GM20000 (cell line): ENCODE measurements at places on chromosomes 1 and 21.

DNA sequence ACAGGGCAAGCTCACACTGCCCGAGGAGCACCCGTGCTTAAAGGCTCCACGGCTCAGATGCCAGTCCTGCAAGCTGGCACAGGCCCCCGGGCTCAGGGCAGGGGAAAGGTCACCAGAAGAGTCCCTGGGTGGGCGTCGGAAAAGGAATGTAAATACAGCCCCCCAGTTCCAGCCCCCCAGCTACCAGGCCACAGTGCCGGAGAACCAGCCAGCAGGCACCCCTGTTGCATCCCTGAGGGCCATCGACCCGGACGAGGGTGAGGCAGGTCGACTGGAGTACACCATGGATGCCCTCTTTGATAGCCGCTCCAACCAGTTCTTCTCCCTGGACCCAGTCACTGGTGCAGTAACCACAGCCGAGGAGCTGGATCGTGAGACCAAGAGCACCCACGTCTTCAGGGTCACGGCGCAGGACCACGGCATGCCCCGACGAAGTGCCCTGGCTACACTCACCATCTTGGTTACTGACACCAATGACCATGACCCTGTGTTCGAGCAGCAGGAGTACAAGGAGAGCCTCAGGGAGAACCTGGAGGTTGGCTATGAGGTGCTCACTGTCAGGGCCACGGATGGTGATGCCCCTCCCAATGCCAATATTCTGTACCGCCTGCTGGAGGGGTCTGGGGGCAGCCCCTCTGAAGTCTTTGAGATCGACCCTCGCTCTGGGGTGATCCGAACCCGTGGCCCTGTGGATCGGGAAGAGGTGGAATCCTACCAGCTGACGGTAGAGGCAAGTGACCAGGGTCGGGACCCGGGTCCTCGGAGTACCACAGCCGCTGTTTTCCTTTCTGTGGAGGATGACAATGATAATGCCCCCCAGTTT is 1.3 kb downstream of the CELSR2 start:
- DNase-seq, result peak; percentile 31

GRCh38 chr1:221032637-221033280 is 153.5 kb downstream of the HLX start:
- DNase-seq, result no peak

- no peak for DNase-seq
Measured at GRCh38 chr1:199834711-199835110, 192.8 kb upstream of the NR5A2 start.

GRCh38 chr1:50659107-50659662 is 235.9 kb upstream of the DMRTA2 start:
- DNase-seq, result no peak

DNA sequence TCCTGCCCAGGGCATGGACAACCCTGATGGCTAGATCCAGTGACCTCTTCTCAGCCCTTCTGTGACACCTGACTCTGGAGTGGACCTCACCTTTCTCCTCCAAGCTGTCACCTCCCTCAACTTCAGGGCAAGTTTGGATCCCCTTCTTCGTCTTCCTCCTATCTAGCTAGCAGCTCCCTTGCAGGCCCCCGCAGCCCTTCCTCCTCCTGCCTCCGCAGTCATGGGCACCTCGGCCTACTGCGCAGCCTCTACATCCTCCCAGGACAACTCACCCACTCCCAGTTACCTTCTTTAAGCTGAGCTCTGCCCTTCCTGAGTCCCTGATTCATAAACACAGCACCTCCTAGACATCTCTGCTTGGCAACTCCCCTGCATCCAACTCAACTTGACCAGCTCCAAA is 61.3 kb upstream of the ID3 start:
- no peak for DNase-seq

DNA sequence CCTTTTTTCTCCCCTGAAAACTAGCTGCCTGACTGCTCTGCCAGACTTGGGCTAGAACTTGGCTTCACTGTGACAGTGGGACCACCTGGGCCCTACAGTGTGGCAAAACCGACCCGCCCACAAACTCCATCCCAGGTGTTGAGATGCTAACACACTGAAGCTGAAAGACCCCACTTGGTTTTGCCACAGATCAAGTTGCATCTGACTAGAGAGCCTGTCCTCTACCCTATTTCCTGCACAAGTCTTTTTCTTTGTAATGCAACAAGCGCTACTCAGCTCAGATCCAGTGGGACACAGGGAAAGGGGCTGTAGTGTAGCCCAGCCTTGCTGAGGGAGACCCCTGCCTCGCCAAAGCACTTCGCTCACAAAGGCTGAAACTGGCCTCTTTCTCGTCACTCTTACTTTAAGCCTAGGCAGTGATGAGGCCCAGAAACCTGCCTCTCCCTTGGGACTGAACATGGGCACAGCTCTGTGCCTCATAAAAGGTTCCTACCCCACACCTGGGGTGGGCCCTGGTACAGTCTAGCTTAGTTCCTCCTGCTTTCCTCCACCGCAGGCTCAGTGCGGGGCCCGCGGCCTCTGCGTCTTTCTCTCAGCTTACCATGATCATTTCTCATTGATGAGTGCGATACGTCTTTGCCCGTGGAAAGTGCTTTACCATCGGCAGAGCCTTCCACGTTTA is 9.7 kb downstream of the ALPL start:
- no peak for DNase-seq

DNA sequence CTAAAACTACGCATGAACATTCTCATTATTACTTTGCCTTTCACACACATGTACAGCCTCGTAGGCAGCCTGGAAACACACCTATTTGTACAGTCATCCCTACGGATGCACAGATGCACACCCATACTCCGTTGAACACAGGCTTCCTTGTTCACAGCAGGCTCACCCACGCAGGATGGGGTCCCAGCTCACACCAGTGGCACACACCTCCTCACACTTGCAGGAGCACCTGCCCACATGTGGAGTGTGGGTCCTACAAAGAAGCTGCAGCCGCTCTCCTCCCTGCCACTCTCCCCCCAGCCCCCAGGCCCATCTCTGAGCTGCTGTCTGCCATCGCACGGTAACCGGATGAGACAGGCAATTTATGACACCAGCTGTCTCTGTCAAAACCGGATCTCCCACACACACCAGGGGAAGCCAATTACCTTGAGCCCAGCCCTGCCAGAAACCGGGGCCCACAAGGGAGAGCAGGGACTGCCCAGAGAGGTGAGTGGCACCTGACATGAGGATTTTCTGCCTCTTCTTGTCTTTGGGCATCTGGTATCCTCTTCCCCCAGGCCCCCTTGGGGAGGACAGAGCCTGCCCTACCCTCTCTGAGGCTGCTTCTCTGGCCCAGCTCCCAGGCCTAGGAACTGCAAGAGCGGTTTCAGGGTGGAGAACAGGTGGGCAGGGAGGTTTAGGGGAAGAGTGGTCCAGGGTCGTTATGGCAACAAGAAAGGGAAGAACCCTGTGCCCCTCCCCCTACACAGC is 175.4 kb downstream of the IGSF21 start:
- DNase-seq, result no peak

- peak; percentile 88 for DNase-seq
Measured at GRCh38 chr1:27102707-27103468, 52.0 kb downstream of the SLC9A1 start.

DNA sequence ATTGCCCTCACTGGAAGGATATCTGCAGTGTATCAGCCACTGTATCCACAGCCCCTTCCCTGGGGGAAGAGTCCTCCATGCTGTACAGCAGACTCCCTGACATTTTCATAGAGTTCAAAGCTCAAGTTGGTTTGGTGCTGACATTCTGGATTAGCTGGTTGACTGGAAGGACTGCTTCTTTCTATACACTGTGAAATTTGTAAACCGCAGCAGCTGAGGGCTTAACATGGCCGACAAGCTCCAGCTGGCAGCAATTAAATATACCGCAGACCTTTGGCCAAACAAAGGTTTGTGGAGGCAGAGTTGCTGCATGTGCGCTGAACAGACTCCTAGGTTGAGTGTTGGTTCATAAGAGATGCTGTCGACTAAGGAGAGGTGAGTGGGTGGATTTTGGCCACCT is 126.4 kb downstream of the DHRS3 start:
- DNase-seq, result no peak

DNA sequence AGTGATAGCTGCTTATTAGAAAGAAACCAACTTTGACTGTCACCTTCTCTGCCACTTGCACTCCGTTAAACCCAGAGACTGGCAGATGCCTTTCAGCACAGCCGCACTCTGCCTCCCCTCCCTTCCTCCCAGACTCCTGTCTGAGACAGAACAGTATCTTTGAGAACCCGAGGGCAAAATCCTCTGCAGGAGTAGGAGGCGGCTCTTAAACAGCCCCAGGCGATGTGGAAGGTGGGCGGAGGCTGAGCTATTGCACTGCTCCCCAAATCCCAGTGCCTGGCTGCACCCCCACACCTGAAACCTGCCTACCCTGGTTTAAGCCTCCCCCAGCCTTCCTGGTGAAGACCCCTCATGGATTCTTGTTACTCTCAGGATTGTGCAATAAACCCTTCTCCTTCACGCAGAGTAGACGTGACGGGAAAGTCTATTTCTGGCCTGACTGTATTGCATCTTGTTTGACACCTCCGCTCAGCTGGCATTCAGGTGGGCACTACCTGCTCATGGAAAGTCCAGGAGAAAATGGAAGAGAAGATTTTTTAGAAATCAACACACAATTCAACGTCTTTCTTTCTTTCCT is 34.4 kb upstream of the IGSF21 start:
- no peak for DNase-seq

GRCh38 chr1:19067182-19067911 is 110.9 kb upstream of the IFFO2 start:
- DNase-seq, result no peak

DNA sequence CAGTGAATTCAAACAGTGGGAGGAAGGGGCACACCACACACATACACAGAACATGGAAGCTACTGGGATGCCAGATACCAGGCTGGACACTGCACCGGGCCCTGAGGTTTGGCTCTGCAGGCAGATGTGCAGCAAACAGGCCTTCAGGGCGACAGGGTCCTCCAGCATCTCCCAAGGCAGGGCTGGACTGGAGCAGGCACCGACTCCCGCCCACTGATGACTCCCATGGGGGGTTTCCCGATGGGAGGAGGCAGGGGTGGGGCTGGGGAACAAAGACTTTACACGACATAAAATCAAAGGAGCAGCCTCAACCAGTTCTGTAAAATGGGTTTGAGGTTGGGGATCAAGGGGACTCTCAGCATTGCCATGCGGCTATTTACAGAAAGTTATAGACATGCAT is 118.1 kb downstream of the SYT2 start:
- no peak for DNase-seq

DNA sequence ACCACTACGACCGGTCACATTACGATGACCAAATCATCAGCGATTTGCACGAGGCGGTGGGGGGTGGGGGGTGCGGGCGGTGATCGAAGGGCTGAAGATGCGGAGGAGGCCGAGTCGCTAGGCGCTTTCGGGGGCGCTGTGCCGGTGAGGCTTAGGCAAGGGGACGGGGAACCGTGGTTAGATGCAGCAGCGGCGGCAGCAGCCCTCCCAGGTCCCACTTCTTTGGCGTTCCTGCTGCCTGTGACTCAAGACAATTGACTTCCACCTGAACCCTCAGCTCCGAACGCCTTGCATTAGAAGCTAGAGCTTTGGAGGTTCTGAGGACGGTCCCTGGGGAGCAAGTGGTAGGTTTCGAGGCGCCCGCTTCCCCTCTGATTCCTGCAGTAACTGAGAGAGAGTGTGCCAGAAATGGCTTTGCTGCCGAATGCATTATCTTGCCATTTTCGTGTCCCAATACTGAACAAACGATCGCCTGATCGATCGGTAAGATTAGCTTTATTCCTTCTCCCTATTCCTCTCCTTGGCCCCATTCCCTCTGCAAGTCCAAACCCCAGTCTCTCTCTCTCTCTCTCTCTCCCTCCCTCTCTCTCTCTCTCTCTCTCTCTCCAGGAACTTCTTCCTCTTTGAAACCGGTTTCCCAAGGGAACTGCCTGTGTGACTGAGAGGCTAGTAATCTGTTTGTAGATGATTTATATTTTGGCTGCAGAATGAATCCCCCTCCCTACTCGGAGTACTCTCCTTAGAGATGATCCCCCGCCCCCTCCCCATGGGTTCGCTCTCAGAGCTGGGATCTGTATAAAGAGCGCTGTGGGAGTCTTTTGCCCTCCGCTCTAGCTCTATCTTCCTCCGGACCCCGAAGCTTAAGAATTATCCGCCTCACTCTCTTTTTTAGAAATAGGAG is 735 bp upstream of the BRINP3 start:
- no peak for DNase-seq

GRCh38 chr1:204859861-204860267 is 10.8 kb upstream of the NFASC start:
- no peak for DNase-seq

- DNase-seq, result no peak
Measured at GRCh38 chr1:30191154-30191702, 532.2 kb downstream of the MATN1 start.

DNA sequence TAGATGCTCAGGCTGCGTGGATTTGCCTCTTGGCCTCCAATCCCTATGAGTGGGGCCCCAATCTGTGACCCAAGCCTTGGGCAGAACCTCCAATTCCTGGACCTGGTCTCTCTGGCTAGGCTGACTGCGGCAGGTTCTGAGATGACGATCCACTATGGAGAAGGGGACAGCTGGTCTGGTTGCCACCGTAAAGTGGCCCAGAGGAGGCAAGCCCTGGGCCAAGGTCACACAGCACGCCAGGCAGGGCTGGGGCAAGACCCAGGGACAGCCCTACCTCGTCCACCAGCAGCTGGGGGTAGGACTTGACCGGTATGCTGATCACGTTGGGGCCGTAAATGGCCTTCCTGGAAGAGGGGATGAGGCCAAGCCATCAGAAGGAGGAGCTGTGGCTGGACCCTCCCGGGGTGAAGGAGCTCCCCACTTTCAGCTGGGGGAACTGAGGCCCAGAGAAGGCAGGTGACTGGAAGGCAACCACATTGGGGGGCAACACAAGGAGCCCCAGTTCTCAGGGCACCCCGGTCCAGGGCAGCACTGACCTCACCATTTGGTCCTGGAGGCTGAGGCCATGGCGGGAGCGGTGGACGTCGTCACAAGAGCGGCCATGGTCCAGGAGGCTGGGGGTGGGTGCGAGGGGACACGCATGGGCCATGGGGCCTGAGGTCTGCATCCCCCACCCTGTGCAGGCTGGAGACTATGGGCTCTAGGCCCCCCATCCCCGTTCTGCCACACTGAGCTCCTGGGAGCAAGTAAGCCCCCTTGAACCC is 9.8 kb downstream of the ATP13A2 start:
- no peak for DNase-seq

DNA sequence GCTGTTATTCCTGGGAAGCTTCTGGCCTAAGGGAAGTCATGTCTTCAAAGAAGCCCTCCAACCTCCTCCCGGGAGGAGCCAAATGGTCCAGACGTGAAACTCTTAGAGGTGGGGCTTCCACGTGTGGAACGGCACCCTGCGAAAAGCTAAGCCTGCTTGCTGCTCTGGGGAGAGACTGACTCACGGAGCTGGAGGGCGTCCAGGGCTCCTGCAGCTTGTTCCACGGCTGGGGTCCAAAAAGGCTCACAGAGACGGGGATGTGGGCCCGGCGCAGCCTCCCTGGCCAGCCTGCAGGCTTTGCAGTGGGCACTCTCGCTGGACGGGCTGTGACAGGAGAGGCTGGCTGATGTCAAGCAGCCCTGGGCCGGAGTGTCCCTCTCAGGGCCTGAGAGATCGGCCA is 105.1 kb downstream of the COLGALT2 start:
- DNase-seq, result no peak

- DNase-seq, result no peak
Measured at GRCh38 chr21:26491663-26492062, 81.4 kb downstream of the CYYR1 start.
